ENCODE measurements at places on chromosomes 3 and 15. TPM values are rescaled to one million over a fixed set of nuclear protein-coding genes. Genes with fewer than 3 reads are reported as not detected.

GRCh38 chr3:72238010-72238691, 453.2 kb upstream of the PROK2 start:
- H3K4me3 ChIP-seq = no peak overlapping the region
- H3K36me3 ChIP-seq = no peaks in the 10 kb centered on the region
- peaks cover 11% of the 10 kb centered on the region for H3K27me3 ChIP-seq
- DNase-seq = no peak
- H3K27ac ChIP-seq = no peak overlapping the region

DNA sequence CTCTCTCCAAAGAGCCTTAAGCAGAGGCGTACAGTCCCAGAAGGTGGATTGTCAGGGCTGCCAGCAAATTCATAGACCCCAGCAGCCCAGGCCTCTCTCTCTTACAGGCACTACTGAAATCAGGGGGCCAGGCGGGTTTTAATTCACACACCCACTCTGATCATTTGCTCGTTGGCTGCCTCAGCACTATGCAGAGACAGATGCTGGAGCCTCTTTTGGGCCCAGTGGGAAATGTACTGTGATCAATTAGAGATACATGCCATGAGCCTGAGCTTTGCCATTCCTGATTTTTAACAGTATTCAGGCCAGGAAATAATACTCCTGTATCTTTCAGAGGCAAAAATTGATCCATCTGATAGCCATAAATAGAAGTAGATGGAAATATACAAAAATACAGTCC, 53.0 kb downstream of the CMTM6 start:
- peaks cover 11% of the 10 kb centered on the region for H3K4me1 ChIP-seq
- no peaks in the 10 kb centered on the region for H3K27me3 ChIP-seq
- H3K27ac ChIP-seq = no peak overlapping the region

DNA sequence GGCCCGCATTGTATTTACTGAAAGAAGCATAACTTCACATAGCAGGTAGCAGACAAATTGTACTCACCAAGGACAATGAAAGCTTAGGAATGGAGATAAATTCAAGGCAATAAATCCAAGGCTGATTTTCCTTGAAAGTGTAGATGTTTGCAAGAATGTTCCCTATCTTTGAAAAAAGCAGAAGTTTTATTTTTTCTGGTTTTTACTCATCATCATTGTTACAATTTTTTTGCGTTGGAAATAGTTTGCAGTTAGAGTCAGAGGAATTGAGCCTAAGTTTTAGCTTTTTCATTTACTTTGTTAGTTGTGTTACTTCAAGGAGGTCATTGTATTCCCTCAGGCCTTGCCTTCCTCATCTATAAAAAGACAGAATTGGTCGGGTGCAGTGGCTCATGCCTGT, 213.9 kb upstream of the TBL1XR1 start:
- H3K36me3 ChIP-seq = no peaks in the 10 kb centered on the region
- H3K27ac ChIP-seq = no peak overlapping the region
- no peak for DNase-seq
- no peak overlapping the region for H3K4me3 ChIP-seq

DNA sequence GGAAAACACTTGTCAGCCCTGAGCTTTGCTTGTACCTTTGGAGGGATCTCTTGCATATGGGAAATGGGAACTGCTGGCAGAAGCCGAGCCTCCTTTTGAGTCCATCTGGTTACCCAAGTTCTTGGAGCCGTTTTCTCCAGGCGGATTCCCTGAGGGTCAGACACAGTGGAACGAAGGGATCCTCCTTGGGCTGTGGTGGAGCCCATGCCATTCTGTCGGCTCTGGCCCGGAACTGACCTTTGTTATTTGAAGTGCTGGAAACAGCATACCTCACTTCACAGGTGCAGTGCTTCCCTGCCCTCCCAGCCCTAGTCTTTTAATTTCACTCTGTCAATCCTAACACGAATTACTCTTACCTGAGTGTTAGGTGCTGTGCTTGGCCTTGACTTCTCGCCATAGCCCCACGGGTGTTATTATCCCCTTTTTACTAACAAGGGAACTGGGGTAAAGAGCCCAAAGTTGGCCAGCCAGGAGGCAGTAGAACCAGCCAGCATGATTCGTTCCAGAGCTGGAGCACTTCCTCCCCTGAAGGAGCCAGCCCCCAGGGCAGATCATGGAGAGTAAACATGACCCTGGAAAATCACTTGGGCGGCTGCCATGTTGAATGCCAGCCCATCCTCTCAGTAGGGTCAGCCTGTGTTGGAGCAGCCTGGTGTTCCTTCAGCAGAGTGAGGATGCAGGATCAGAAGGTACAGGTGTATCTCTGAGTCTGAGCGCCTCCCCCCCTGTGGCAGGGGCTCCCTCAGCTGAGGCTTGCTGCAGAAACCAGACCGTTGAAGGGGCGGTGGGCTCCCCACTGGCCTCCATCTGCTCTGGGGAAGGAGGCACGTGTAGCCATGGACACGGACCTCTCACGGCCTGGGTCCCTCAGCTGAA, 143.2 kb downstream of the DNAJB8 start:
- no peaks in the 10 kb centered on the region for H3K4me1 ChIP-seq
- no peaks in the 10 kb centered on the region for H3K27me3 ChIP-seq
- no peak overlapping the region for H3K4me3 ChIP-seq
- DNase-seq = no peak

DNA sequence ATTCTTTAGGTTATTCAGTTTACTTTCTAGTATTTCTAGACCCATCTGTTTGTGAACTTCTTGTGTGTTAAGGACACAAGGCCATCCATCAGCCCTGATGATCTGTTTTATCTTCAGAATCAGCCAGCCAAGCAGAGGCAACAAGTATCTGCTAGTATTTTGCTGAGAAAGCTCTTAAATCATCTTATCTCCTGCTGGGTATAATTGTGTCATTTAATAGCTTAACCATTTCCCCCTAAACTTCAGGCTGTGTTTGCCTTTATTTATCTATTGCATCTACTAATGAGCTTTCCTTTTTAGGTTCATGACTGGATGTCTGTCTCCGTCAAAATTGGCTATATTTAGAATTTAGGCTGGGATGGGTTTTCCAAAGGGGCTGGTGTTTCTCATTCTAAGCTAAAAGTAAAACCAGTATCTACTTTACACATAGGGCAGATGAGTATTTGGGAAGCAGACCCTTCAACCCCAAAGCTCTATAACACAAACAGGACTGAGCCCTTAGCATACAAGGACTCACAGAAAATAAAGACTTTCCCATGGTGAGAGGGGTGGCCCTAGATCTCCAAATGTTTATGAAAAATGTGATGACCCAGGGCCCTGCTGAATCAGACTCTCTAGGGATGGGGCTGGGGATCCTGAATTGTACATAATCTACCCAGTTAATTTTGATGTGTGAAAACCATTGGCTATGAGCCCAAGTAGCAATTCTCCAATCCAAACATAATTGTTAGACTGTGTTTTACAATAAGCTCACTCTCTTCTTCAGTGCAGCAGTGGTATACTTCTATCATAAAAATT, 65.3 kb upstream of the PSMD6 start:
- peaks cover 2% of the 10 kb centered on the region for H3K36me3 ChIP-seq
- H3K4me3 ChIP-seq = no peak overlapping the region
- no peaks in the 10 kb centered on the region for H3K27me3 ChIP-seq
- peaks cover 23% of the 10 kb centered on the region for H3K4me1 ChIP-seq
- H3K27ac ChIP-seq = peak overlapping the region; percentile 25
- no peak for DNase-seq

- H3K4me3 ChIP-seq = peak overlapping the region; percentile 99
- peak overlapping the region; percentile 94 for H3K27ac ChIP-seq
- no peak for DNase-seq
- H3K36me3 ChIP-seq = peaks cover 6% of the 10 kb centered on the region
These were observed 5.1 kb downstream of the PHLDB2 start for GRCh38 chr3:111863942-111864694.

The AGBL1 gene
- total RNA-seq = not detected

- peaks cover 4% of the 10 kb centered on the region for H3K27me3 ChIP-seq
- no peak overlapping the region for H3K4me3 ChIP-seq
- DNase-seq = no peak
- H3K36me3 ChIP-seq = no peaks in the 10 kb centered on the region
- H3K27ac ChIP-seq = no peak overlapping the region
- H3K4me1 ChIP-seq = no peaks in the 10 kb centered on the region
These were observed 128.5 kb downstream of the MYRIP start for GRCh38 chr3:39937874-39938273.

The PP2D1 gene
- not detected for total RNA-seq

DNA sequence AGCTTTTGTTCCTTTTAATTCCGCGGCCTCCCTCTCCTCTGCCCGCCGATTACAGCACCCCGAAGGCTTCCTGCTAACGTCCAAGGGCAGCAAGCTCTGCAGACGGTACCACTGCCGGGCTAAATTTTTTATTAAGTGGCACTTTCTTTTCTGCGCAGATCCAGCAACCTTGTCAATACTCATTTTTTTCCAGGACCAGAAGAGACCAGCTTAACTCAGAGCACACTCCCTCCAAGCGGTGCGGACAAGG, 542 bp upstream of the MEIS2 start:
- H3K27me3 ChIP-seq = peaks cover 28% of the 10 kb centered on the region
- H3K27ac ChIP-seq = peak overlapping the region; percentile 100
- DNase-seq = no peak
- H3K4me3 ChIP-seq = peak overlapping the region; percentile 99
- peaks cover 7% of the 10 kb centered on the region for H3K36me3 ChIP-seq
- H3K4me1 ChIP-seq = peaks cover 31% of the 10 kb centered on the region

The LARP6 gene
- 135 TPM for total RNA-seq

The ZNF501 gene
- total RNA-seq = 1.7 TPM

- no peaks in the 10 kb centered on the region for H3K27me3 ChIP-seq
- H3K27ac ChIP-seq = no peak overlapping the region
- peaks cover 16% of the 10 kb centered on the region for H3K36me3 ChIP-seq
- H3K4me1 ChIP-seq = peaks cover 18% of the 10 kb centered on the region
These were observed 31.6 kb downstream of the SLC24A1 start for GRCh38 chr15:65653341-65653740.

DNA sequence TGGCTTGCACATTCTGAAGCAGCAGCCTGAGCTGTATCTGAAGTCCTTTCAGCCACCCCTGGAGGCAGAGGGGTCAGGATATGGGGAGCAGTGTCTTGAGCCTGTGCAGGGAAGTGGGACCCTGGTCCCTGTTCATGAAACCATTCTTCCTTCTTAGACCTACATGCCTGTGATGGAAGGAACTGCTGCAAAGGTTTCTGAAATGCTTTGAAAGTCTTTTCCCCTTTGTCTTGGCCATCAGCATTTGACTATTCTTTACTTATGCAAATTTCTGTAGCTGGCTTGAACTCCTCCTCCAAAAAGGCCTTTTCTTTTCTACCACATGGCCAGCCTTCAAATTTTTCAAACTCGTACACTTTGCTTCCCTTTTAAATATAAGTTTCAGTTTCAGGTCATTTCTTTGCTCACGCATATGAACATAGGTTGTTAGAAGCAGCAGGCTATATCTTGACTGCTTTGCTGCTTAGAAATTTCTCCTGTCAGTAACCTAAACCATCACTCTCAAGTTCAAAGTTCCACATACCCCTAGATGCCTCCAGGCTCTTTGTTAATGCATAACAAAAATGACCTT, 62.3 kb downstream of the GALK2 start:
- H3K4me1 ChIP-seq = peaks cover 14% of the 10 kb centered on the region
- H3K27ac ChIP-seq = no peak overlapping the region
- peaks cover 18% of the 10 kb centered on the region for H3K36me3 ChIP-seq
- H3K4me3 ChIP-seq = no peak overlapping the region
- no peak for DNase-seq

DNA sequence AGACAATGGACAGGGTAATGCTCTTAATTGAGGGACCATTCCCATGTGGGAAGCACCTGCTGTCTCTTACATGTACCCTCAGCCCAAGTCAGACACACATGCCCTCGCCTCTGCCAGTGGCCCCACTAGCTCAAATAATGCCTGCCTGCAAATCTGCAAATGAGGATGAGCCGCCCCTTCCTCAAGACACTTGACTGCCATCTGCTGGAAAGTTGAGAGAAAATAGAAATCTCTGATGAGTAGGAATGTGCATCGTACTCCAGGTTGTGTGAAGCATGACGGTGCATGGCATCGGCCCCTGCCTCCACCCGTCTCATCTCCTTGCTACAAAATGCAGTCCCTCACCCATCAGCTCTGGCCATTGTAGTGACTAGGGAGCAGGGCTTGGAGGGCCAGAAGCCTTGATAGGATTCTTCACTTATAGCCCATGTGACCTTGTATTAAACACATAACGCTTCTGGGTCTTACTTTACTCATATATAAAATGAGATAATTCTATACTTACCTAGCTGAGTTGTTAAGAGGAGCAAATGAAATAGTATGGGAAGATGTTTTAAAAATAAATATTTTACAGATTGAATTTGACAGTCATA, 6.3 kb upstream of the SCN5A start:
- H3K4me3 ChIP-seq = no peak overlapping the region
- peaks cover 67% of the 10 kb centered on the region for H3K27me3 ChIP-seq
- DNase-seq = no peak
- peaks cover 3% of the 10 kb centered on the region for H3K4me1 ChIP-seq
- H3K36me3 ChIP-seq = peaks cover 2% of the 10 kb centered on the region
- H3K27ac ChIP-seq = no peak overlapping the region
